ENCODE measurements at places on chromosomes 2 and 18. TPM values are rescaled to one million over a fixed set of nuclear protein-coding genes. Genes with fewer than 3 reads are reported as not detected.

DNA sequence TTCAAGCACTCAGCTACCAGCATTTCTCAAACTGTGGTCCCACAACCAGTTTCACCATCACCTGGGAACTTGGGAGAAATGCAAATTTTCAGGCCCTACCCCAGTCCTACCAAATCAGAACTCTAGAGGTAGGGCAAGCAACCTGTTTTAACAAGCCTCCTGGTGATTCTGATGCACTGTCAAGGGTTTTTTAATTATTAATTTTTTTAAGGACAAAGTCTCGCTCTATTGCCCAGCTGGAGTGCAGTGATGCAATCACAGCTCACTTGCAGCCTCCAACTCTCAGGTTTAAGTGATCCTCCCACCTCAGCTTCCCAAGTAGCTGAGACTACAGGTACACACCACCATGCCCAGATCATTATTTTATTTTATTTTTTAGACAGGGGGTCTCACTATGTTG is 7.8 kb downstream of the ACMSD start:
- DNase-seq, result no peak

The CTAGE1 gene
- polyA plus RNA-seq, result not detected

DNA sequence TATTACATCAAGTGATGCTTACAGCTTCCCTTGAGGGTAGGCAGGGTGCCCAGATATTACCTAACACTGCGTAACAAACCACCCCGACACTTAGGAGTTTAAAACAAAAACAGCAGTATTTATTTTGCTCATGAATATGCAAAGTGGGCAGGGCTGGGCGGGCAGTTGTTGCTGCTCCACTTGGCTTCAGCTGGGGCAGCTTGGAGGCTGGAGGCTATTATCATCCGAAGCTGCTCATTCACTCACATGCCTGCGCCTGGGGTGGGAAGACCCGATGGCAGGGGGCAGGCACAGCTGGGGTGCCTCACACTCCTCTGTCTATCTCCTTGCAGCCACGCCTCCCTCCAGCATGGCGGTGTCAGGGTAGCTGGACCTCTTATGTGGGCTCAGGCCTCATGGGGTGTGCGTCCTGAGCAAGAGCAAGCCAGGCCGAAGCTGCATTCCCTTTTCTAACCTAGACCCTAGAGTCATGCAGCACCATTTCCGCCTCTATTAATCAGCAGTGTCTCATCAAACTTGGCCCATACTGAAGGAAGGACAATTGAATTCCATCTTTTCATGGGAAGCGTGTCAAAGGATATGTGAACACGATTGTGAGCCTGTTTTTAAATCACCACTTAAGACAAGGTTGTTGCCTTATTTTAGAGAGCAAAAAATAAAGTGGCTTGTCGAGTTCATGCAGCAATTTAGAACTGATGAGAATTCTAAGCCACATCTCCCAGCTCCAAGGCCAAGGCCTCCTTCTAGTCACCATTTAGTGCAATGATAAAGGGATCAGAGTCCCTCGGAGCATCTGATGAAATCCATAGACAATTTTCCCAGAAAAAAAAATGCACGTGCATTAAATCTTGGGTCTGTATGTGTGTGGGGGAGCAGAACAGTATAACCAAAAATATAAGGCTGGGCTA is 54.9 kb downstream of the SDC1 start:
- DNase-seq, result no peak

DNA sequence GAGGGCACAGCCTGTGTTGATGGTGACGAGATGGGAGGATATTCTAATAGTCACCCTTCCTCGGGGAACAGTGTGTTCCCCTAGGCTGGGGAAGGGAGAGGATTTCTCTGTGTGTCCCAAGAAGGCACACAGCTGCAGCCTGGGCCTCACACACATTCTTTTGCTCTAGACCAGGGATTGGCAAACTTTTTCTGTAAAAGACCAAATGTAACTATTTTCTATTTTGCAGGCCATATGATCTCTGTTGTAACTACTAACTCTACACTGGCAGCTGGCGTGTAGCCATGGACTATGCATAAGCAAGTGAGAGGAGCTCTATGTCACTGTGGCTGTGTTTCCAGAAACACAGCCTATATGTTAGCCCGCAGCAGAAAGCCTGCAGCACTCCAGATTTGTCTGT is 65.8 kb downstream of the ARHGAP28 start:
- DNase-seq, result no peak

The UGT1A3 gene
- 0.39 TPM for polyA plus RNA-seq

DNA sequence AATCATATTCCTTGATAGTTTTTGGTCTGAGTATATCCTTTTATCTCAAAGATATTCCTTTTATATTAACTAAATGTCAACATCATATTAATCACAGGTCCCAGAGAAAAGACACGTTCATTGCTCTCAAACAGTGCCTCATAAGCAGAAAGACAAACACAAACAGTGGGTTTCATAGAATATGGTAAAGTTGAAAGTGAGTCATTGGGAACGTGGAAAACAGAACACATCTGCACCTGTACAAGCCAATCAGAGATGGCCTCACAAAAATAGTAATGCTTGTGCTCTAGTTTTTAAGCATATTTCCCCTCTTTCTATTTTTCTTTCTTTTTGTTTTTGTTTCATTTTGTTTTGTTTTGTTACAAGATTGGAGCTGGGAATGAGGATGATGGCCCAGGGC is 328.4 kb upstream of the MAP2 start:
- no peak for DNase-seq

DNA sequence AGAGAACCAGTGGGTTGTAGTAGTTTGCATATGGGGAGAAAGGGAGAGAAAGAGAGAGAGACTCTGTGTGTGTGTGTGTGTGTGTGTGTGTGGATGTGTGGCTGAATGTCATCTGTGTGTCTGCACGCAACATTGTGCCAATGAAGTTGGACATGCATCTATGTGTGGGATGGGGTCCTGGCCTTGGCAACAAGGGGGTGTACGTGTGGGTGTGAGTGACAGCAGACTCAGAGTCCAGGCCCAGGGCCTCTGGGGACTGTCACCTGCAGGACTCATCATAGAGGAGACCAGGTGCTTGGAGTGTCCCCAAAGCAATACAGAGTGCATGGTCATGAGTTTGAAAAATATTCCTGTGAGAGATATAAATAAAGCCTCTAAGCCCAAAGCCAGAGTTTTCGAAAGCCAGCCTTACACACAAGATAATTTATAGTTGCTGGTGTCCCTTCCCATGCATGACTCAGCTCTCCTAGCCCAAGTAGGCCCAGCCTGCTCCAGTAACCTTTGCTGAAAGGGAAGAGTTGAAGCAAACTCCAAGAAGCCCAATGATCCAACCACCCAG is 59.9 kb downstream of the TNP1 start:
- no peak for DNase-seq

The SLC5A7 gene
- polyA plus RNA-seq, result not detected

- no peak for DNase-seq
Observed at GRCh38 chr2:209596262-209596661, 172.4 kb downstream of the MAP2 start.

The CAPN14 gene
- polyA plus RNA-seq, result not detected

- DNase-seq, result no peak
Observed at GRCh38 chr18:8799001-8799400, 93.6 kb downstream of the MTCL1 start.

The CTLA4 gene
- 0.16 TPM for polyA plus RNA-seq

DNA sequence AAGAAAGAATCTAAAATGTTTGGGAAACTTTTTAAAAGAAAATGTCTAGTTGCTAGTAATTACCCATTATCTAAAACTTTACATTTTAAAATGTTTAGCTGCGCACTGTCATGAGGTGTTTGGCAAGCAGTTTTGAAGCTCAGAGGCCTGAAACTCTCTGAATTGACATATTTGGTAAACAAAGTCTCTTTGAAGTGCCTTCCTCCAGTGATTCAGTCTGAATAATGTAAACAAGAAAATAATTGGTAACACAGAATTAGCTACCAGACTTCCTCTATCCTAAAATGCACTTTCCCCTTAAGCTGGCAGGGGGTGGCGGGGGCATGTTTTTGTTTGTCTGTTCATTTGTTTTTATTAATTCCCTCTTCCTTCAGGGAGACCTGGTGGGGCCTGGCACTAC is 61.4 kb downstream of the WDR75 start:
- no peak for DNase-seq

The MRO gene
- polyA plus RNA-seq, result not detected

The FOXD4L1 gene
- polyA plus RNA-seq, result 0.18 TPM

The PPP1R1C gene
- 3.5 TPM for polyA plus RNA-seq

The SRD5A2 gene
- 0.01 TPM for polyA plus RNA-seq

DNA sequence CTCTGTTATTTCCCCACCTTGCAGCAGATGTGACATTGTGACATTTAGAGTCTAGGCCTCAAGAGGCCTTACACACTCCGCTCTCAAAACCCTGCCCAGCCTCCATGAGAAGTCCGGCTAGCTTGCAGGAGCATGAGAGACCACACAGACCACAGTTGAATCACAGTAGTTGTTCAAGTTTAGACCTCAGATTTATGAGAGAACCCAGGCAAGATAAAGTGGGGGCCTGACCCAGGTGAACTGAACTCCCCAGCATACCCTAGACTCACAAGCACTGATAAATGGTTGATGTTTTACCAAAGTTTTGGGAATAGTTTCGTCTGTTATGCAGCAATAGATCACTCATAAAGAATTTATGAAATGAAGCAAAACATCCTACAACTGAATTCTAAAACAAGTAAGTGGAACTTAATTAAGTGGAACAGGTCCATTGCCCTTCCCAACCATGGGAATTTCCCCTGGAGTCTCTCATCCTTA is 4.7 kb upstream of the STAT1 start:
- DNase-seq, result no peak

The RIT2 gene
- not detected for polyA plus RNA-seq

The C2orf80 gene
- polyA plus RNA-seq, result not detected

The TDRD15 gene
- 0.12 TPM for polyA plus RNA-seq

DNA sequence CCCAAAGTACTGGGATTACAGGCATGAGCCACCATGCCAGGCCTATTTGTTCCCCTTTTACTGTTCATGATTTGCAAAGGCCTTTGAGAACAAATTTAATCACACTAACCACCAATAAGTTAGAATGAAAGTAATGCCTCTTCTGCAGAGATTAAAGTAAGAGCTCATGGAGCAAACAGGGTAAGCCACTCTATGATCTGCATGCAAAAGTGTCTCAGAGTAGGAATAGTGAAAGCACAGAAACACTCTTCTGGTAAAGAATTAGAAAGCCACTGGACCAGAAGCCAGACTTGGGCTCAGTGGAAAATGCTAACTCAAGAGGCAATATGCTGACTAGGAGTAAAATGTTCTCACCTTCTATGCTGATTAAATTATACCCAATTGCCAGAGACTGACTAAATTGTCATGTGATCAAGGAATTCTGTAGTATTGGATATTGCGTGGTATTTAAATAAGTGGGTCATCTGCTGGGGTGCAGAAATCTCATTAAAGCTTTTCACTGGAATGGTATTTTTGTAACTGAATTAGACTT is 235.3 kb upstream of the ERBB4 start:
- DNase-seq, result no peak

GRCh38 chr2:205700331-205701132 is 18.2 kb downstream of the NRP2 start:
- peak; percentile 89 for DNase-seq

The CENPA gene
- polyA plus RNA-seq, result 19.6 TPM

The PLCL1 gene
- not detected for polyA plus RNA-seq

- DNase-seq, result no peak
Observed at GRCh38 chr2:121764681-121765228, 9.3 kb downstream of the TSN start.

The DES gene
- 0.21 TPM for polyA plus RNA-seq

- DNase-seq, result no peak
Observed at GRCh38 chr2:215740071-215740470, 273.3 kb downstream of the MREG start.

DNA sequence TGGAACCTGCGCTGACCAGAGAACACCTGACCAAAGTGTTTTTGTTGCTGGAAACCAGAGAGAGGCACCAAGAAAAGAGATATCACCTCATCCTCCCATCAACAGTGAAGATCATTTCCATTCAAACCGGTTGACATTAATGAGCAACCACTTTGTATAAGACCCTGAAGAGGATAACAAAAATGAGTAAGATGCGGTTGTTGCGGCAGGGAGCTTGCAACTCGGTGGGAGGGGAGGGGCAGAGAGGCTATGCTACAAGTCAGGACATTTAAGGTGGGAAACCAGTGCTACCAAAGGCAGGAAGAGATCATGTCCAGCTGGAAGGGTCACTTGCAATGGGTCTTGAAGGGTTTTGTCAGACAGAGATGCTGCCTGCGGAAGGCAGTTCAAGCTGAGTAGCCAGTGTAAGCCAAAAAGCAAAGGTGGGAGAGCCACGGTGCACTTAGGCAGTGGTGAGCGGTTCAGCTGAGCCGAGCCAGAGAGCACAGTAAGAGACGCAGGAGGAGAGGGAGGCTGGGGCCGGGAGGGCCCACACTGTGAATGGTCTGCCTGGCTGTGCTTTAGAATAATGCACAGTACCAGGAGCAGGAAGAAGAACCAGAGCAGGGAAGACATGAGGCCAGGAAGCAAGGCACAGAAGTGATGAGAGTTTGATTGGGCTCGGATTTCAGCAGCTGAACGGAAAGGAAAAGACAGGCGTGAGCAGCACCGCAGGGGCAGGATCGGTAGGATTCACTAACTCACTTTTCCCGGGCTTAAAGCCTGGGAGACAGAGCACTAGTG is 24.4 kb upstream of the DTNB start:
- no peak for DNase-seq

GRCh38 chr2:169734169-169734847 is 676 bp downstream of the KLHL23 start:
- DNase-seq, result no peak

The TSPYL6 gene
- polyA plus RNA-seq, result 0.03 TPM

- DNase-seq, result no peak
Observed at GRCh38 chr2:169659320-169659719, 34.9 kb downstream of the CFAP210 start.

DNA sequence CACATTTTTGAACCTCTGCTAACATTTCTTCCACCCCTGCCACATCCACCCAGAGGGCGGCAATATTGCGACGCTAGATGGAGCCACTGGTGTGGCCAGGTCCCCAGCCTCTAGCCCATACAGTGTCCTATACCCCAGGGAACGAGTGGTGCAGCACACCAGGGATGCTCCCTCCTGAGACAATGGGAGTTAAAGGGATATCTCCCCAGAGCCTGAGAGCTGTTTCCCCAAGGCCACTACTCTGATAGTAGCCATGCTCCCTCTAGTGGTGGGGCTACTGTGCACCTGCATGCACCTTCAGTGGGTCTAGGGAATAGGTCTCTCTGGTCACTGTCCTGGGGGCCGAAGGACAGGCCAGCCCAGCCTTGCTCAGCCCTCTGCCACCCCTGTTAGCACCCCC is 336.4 kb upstream of the FSHR start:
- DNase-seq, result peak; percentile 29

The ABCB11 gene
- not detected for polyA plus RNA-seq

DNA sequence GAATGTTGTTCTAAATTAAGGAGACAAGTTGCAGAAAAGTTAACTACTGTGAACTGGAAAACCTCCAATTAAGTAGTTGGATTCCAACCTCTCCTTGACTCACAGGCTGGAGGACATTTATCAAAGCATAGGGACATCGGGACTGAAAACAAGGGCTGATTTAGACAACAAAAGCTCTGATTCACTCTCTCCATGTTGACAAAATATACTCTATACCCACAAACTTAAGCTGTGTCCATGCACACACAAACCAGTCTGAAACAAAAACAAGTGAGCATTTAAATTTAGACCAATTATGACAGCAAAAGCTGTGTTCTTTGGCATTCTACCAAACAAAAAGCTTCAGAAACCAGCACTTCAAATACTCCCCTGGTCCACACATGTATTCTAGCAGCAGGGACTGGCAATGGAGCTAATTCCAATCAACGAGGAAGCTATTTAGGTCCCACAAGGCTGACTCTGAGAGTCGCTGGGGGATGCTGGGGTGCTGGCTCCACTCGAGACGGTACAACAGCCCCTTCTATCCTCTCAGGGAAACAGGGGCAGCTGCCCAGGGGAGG is 71.4 kb downstream of the NXPH2 start:
- DNase-seq, result no peak

The SATB2 gene
- polyA plus RNA-seq, result 2.5 TPM

Data from HepG2 (cell line).